ENCODE measurements at places on chromosomes 7 and 10.

- peak; percentile 99 for DNase-seq
Observed at GRCh38 chr7:134986363-134987251, at the start of gene AGBL3. TSS of gene AGBL3 (plus strand) at chr7:134986508. CDS start at chr7:134987934, 1,426 bp downstream.

DNA sequence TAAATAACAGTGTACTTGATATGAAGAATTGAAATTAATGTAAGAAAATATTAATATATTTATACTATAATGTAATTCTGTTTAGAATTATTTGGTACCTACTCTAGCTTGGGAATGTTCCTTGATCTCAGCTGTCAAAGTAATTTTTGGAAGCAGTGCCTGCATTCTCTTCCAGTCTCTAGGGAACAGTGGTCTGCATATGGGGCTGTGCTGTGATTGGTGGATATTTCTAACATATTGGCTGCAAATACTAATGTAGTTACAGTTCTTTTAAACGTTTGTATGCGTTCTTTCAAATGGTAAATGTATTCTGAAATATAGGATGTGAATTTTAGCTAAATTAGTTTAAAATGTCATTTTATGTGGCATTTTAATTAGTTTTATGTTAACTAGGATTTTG, 87.2 kb downstream of the PHF14 start:
- DNase-seq: no peak

GRCh38 chr10:72852508-72852907, 41.0 kb upstream of the OIT3 start:
- no peak for DNase-seq

DNA sequence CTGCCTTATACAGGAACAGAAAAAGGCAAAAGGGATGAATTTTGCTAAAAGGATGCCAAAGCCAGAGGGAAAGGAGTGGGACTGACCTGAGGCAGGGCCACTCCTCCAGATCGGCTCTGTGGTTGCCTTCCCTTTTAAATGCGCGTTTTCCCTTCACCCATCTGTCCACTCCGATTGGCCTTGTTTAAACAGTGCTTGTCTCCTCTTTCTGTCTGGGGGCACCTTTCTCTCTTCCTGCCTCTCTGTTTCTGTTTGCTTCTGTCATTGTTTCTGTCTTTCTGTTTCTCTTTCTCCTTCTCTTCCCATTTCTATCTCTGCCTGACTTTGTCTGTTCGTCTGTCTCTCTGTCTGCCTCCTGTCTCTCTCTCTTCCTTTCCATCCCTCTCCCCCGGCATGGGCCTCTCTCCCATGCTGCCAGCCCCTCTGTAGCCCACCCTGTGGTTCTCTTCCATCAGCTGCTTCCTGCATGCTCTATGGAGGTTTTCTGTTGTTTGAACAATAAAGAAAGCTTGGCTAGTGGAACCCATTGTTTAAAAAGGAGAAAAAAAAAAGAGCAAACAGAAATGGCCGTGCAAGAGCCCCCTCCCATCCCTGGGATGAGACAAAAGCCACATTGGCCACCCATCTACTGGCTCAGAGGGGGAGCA, 29.5 kb upstream of the HSPB1 start:
- no peak for DNase-seq

DNA sequence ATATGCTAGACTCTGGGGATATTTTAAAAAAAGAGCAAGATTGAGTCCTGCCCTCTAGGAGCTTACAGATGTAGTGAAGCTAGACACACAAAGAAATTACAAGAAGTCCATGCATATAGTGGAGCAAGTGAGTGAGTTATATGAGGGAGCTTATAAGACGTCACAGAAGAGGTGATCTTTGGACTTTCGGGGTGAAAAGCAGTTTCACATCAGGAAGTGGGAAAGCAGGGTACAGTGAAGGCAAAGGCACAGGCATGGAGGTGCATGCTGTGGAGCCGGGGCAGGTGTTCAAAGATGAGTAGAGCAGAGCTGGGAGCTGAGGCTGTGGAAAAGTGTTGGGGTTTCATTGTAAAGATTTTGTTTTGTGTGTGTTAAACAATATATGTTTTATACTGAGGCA, 38.5 kb upstream of the EXOC6 start:
- DNase-seq: no peak

- no peak for DNase-seq
Observed at GRCh38 chr10:112221545-112221944, 38.0 kb upstream of the GPAM start.

DNA sequence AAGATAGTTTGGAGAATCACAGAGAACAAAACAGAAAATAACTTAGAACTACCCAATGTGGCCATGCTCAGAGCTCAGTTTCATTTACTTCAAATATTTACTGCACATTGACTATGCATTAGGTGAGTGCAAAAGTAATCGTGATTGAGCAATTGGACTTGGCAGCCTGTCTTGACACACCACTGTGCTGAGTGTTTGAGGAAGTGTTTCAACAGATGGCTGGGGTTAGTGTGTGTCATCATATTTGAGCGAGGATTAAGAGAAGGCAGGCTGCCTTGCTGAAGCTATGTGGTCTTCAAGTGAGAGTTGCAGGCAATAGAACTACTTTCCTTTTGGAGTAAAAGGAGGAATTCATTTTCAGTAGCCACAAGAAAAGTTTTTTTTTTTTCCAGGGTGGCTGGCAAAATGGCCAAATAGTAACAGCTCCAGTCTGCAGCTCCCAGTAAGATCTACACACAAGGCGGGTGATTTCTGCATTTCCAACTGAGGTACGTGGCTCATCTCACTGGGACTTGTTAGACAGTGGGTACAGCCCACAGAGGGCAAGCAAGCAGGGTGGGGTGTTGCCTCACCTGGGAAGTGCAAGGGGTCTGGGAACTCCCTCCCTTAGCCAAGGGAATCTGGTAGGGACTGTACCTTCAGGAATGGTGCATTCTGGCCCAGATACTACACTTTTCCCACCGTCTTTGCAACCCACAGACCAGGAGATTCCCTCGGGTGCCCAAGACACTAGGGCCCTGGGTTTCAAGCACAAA, 37.6 kb downstream of the AKR1C4 start:
- DNase-seq: no peak

DNA sequence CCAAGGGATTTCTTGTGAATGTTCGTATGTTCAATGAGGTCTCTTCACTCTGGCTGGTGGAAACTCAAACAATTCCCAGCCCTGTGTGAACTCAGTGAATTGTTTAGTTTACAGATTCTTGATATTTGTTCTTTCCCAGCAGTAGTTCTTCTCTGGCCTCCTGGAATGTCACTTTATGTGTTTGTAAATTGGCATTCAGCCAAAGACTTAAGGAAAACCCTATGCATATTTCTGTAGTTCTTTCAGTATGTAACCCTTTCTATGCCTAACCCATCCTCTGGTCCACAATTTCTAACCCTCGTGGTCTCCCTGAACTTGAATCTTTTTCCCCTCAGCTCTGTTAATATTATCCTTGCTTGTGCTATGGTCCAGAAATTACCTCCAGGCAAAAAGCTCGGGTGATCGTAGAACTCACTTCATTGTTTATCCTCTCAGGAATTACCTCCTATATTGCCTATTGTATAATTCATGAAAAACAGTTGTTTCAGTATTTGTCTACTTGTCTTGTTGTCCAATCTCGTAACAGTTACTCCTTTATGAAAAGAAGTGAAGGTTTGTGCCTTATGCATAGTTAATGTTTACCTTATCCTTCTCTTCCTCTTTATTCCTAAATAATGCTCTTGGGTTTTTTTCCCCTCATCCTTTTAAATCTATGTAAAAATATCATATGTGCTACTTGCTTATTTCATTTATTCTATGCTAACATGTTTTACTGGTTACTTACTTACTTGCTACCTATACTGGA, 23.7 kb upstream of the AGR3 start:
- peak; percentile 63 for DNase-seq

DNA sequence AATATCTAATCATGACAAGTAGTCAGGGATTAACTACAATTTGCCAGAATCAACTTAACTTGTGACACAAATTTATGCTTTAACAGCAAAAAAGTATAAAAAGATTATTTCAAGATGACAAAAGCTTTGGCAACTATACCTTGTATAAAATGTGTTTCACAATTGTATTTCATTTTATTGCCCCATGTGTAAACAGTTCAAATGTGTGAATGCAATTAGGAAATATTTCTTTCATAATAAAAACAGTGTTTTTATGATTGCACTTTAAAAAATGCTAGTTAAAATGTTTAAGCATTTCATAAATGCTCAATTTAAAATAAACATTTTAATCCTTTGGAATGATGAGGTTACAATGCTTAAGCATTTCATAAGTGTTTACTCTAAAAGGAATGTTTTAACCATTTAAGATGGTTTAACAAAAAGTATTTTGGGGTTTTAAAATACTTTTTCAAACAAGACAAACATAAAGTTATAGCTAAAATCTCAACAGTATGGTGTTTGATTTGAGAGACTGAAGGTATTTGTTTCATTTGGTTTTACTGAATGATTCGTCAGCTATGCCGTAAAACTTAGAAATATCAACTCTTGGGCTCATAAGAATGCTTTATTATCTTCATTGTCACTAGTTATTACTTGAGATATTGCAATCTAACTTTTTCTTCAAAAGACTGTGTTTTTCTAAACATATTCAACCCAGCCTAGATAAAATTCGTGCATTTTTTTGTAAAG, 50.1 kb downstream of the SFTPD start:
- no peak for DNase-seq
